ENCODE measurements at places on chromosomes 5 and 9.

- peak; percentile 9 for DNase-seq
Measured at GRCh38 chr5:83450183-83450966, 21.2 kb upstream of the VCAN start.

DNA sequence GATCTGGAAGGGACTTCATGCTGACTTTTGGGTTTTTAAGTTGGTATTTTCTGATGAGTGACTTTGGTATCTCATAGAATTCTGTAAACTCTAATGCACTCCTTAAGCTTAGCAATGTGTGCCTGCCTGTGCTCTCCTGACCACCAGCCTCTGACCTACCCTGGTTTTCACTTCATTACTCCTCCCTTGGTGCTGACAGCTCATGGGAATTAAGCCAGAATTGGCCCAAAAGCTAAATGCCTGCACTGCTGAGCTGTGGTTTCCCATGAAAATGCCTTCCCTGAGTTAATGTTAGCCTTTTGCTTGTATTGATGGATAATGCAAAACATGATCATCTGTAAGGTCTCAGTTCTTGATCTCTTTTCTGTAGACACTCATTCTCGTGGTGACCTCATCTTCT is 308.0 kb downstream of the DOCK8 start:
- no peak for DNase-seq

- no peak for DNase-seq
Measured at GRCh38 chr5:92703976-92704375, 877.0 kb downstream of the NR2F1-AS1 start.

DNA sequence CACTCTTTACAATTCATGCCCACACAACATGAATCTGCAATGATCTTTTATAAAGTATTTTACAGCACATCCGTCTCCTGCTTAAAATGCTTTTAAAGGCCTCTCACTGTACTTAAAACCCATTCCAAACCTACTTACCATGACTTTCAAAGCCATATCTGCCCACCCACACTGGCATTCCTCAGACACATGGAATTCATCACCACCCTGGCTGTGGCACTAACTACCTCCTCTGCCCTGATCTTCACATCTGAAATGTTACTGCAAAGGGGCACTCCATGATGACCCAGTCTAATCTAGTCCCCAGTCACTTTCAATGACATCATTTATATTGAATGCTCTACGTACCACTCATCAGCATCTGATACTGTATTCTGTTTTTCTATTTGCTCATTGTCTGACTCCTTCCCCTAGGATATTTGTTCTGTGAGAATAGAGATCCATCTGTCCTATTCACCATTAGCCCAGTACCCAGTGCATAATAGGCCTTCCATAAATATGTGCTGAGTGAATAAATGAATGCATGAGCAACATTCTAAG is 193.2 kb upstream of the KIF2A start:
- DNase-seq, result no peak

GRCh38 chr9:127422133-127422782 is 1.9 kb upstream of the ZNF79 start:
- no peak for DNase-seq

DNA sequence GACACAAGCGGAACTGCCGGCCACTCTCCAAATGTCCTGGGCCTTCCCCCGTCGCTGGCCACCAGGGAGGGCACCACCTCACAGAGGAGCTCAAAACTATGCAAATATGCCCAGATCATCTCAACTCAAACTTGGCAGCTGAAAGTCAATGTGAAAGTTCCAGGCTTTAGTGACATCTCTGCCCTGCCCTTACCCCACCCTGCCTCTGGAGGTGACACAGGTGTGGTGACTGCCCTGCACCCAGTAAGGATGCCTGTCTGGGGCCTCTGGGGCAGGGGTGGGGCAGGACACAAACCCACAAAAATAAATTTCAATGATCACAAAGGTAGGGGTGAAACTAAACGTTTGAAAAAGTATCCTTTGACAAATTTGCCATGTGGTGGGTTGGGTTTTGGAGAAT is 213.4 kb downstream of the HSPA4 start:
- no peak for DNase-seq

- no peak for DNase-seq
Measured at GRCh38 chr5:173634465-173634983, 18.1 kb upstream of the BOD1 start.

- DNase-seq, result no peak
Measured at GRCh38 chr5:109692852-109693251, 3.1 kb downstream of the MAN2A1 start.

GRCh38 chr5:5883146-5883545 is 460.7 kb downstream of the ICE1 start:
- DNase-seq, result no peak

DNA sequence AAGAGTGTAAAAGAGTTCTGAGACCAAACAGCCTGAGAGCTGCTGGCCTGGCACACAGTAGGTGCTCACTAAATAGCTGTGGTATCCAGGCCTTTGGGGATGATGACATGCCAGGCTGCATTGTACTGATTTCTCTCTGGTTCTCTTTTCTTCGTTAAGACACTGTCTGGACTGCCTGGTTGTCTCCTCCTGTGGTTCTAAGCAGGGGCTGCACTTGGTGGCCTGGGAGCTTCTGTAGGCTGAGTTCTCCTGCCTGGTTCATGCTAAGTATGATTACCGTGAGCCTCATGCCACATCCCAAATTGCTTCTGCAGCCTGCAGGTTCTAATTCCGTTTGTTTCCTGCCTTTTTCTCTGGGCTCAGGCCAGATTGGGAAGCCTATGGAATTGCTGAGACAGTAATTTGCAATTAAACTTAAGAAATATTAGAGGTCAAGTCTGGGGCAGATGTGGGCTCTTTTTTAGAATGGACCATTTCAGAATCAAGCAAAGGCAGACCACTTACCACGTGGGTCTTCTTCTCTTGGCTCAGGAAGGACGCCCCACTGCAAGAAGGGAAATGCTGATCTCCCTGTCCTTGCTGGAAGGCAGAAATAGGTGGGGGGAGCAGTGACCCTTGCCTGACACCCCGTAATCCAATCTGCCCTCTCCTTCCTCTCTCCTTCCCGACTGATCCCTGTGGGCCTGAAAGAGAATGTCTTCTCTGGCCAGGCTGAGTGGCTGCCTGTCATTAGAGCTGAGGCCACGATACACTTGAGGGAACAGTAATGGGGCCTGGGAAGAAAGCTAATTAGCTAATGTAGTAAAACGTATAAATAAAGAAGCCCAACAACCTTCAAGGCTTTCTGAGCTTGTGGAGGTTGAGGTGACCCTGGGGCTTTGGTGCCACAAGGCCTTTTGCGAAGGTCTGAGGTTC is 21.9 kb upstream of the BOD1 start:
- no peak for DNase-seq

DNA sequence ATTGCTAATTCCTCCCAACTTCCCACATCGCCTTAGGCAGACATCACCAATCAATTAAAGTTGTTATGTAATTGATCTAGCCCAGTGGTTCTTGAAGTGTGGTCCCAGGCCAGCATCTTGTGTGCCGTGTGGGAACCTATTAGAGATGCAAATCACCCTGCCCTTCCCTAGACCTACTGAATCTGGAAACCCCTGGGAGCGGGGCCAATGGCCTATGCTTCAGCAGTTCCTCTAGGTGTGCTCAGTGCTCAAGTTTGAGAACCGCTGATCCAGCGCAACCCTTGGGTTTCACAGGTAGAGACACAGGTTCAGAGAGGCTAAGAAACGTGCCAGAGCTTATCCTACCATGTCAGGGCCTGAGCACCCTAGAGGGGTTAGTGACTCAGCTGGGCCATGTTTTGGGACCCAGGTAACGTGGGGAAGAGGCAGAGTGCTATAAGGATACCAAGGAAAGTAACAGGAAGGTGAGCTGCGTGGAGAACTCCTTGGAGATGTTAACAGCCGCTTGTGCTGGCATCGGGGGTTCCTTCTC is 4.4 kb downstream of the SLC34A1 start:
- no peak for DNase-seq

- DNase-seq, result no peak
Measured at GRCh38 chr9:15180124-15180523, 126.9 kb downstream of the TTC39B start.

DNA sequence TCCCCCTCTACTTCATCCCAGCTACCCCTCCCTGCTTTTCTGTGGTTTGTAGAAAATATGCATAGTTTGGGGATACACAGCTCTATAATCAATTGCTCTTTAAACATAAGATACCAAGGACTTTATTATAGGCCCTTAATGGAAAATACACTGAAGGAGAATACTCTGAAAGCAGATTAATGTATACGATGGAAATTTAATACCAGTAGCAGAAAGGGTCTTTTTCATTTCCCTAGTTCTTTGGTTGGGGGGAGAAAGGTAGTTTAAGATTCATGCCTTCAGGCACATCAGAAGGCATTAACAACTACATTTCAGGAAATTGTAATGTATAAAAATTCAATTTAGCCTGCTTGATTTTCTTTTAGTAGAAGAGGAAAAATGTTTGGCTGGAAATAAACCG is 452.9 kb upstream of the ZNF608 start:
- DNase-seq, result no peak

DNA sequence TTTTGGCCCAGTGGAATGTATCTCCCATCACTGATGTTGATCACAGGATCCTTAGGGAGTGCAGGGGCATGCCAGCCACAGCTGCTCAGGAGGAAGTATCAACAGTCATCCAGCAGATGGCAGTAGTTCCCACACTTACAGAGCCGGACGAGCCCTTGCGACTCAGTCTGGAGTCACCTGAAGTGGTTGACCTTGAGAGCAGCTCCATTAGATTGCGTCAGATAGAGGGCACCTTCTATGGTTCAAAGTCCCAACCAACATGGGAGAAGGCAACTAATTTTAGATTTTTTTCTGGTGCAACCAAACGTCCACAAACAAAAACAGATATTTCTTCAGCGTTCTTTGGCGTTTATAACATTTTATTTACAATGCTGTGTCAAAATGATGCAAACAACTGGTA is 124.5 kb downstream of the EGFLAM start:
- peak; percentile 65 for DNase-seq

- DNase-seq, result peak; percentile 51
Measured at GRCh38 chr5:21680641-21681040, 1172.5 kb downstream of the CDH12 start.

GRCh38 chr9:75950998-75951397 is 60.5 kb downstream of the PCSK5 start:
- DNase-seq, result no peak

DNA sequence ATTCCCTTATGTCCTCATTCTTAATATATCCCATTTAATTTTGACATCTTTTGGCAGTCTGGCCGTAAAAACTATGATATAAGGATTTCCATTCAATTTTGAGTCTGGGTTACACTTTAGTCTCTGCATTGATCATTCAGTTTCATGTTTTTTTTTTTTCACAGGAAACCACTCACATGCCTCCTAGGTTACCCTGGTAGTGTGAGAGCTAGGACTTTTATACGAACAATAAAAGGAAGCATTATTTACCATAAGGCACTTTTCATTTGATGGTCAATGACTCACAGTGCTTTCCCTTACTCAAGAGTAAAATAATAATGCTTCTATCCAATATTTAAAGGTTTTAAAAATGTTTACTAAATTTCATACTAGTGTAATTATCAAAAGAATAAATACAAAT is 16.4 kb upstream of the DMAC1 start:
- DNase-seq, result no peak

DNA sequence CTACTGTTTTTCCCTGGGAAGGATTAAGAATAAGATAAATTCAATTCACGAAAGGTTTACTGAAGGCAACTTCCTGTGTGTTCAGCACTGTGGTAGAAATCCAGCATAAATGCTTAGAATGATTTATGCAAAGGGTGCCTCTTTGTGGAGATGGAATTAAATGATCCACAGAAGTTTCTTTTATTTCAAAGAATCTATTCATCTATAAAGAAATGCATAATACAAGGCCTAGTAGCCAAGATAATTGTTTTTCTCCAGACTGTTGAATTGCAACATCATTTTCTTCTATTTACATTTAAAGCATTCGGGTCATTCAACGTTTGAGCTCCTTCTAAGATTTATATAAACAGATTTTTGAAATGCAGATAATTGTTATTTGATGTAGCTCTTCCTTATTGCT is 138.8 kb upstream of the NFIL3 start:
- no peak for DNase-seq

GRCh38 chr5:85140471-85140870 is 755.8 kb upstream of the EDIL3 start:
- DNase-seq, result peak; percentile 1

GRCh38 chr5:163815240-163815791 is 309.9 kb downstream of the MAT2B start:
- DNase-seq, result peak; percentile 18

GRCh38 chr5:17388717-17389116 is 109.3 kb upstream of the TAF11L2 start:
- DNase-seq, result no peak

GRCh38 chr5:177462021-177462670 is 11.3 kb downstream of the DBN1 start:
- DNase-seq, result no peak

DNA sequence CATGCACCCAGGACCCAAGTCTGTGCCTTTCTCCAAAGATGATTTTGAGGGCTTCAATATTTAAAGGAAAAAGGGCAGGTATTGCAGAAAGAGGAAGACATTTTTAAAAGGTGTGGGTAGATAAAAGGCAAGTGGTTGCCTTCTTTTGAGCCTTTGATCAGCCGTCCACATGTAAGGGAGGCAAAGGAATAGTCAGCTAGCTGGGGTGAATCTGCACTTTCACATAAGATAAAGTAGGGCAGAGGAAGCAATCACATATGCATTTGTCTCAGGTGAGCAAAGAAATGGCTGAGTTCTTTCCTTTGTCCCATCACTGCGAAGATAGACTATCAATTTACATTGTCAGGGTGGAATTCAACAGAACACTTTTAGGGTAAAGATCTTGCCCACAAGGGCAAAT is 19.9 kb downstream of the MGAT1 start:
- no peak for DNase-seq

DNA sequence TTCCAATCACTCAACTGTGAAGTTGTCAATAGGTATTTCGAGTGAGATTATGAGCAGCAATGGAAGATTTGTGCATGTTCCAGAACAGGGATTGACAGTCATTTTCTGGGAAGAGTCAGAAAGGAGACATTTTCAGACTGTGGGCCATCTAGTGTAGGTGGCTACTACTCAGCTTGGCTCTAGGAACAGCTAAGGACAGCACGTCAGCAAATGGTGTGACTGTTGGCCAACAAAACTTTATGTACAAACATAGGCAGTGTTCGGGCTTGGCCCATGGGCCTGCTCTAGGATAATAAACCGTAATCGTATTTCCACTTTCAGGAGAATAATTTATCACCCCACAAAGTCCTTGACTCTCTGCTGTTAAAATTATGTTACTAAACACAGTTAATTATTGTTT is 143.6 kb downstream of the ADCY2 start:
- DNase-seq, result no peak

DNA sequence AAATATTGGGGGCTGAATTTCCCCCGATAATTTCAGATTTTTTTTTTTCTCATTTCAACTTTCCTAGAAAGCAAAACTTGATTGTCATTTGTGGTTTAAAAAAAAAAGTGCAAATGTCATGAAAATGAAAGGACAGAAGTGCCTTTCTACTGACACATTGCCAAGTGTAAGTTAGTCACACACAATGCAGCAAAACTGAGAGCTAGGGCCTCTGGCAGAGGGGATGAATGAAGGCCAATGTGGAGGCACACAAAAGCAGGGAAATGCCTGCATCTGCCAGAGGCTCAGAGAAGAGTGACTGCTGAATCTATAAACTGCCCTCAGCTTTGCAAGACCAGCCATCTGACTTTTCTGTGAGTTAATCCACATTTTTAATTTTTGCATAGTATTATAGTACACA is 6.8 kb upstream of the IFNA5 start:
- DNase-seq, result no peak
